SW 1271 (cell line): ENCODE measurements at places on chromosomes 5 and 9.

DNA sequence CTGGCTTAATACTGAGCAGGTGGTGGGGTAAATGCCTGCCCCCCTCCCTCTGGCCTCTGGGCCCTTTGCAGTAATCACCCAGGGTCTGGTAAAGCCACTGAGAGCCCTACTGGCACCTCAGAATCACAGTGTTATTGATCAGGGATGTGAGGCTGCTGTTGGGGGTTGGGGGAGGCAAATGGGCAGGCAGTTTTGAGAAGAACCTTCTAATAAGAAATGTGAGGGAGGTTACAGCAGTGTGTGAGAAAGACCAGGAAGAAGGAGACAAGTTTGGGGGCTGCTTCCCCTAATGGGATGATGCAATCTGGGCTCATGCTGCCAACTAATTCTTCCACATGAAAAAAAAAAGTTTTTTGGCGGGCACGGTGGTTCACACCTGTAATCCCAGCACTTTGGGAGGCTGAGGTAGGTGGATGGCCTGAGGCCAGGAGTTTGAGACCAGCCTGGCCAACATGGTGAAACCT, 3.1 kb upstream of the B4GALT7 start:
- no peak for DNase-seq

DNA sequence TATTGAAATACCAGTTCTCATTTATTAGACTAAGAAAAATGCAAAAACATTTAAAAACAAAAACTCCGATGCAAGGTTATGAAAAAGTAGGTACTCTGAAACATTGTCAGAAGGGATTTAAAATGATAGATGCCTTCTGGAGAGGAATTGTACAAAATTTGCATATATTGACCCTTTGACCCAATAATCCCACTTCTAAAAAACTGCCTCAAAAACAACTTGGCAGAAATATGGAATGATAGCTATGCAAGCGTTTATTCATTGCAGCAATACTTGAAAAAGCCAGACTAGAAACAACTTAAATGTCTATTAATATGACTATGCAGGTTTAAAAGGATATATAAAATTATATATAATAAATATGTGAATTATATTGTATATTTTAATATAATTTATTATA, 118.4 kb downstream of the PLK2 start:
- no peak for DNase-seq

- no peak for DNase-seq
Observed at GRCh38 chr5:140399979-140400729, 1.5 kb upstream of the ANKHD1 start.

DNA sequence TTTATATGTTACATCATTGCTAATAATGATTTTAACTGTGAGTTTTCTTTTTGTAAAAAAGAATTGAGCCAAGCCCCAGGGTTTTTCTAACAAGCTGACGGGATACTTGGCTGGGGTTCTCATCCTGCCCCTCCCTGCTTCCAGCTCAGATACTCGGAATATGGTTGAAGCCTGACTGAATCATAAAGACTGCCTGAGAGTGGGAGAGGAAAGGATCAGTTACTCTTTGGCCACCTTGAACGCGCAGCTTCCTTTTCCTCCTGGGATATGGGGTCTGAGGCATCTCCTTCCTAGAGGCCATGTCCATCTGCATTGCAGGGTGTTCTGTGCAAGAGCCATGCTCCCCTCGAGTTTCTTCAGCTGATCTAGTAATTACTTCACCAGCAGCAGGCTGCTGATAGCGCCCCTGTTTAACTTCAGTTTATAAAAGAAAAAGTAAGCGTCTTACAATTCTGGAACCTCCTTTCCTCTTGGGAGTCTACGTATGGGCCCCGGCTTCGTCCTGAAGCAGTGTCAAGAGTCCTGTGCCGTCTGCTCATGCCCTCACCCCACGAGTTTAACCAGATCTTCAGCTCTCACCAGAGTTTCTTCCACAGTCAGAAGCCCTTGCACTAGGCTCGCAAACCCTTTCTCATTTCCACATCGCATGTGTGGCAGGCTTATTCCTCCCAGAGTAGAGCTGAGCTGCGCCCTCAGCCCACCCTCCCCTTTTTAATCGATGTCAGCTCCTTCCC, 130.0 kb downstream of the MVB12B start:
- no peak for DNase-seq

DNA sequence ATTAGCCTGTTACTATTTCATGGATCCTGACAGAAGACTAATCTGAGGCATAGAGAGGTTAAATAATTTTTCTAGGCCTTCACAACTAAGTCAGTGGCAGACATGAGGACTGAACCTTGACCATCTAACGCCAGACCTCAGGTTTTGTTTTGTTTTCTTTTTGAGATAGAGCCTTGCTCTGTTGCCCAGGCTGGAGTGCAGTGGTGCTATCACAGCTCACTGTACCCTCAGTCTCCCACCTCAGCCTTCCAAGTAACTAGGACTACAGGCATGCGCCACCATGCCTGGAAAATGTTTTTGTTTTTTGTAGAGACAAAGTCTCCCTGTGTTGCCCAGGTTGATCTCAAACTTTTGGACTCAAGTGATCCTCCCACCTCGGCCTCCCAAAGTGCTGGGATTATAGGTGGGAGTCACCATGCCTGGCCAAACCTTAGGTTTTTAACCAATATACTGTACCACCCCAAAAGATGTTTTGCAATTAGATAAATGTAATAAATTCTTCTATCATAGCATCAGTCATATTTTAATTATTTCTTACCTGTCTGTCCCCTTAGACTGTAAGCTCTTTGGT, 35.4 kb downstream of the ERCC6L2 start:
- DNase-seq: no peak

DNA sequence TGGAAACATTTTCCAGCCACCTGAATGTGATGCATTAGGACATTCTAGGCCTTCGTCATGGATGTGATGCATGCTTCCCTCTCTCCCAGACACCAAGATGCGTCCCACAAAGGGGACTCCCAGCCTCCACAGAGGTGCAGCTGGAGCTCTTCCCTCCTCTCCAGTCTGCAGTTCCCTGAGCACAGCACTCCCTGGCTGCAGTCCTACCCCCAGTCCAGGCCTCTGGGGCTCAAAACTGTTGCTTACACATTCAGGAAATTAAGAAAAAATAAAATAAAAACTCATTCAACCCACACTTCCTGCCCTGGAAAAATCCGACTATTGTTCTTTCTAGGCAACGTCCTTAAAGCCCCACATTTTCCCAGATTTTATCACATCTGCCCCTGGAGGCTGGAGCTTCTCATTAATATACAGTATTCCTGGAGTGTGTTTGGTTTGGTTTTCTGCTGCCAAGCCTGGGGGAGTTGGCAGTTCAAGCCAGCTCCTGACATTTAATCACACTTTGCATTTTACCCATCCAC, 78.4 kb upstream of the ICE1 start:
- no peak for DNase-seq

- no peak for DNase-seq
Observed at GRCh38 chr5:21199087-21199486, 1211.1 kb upstream of the CDH18 start.

- DNase-seq: no peak
Observed at GRCh38 chr5:122154910-122155309, 25.6 kb downstream of the ZNF474 start.
